Coronary artery (tissue), 2 donors: ENCODE measurements at places on chromosomes 7 and 10.

GRCh38 chr10:68095153-68095552 is 14.1 kb upstream of the MYPN start:
- DNase-seq, result no peak

DNA sequence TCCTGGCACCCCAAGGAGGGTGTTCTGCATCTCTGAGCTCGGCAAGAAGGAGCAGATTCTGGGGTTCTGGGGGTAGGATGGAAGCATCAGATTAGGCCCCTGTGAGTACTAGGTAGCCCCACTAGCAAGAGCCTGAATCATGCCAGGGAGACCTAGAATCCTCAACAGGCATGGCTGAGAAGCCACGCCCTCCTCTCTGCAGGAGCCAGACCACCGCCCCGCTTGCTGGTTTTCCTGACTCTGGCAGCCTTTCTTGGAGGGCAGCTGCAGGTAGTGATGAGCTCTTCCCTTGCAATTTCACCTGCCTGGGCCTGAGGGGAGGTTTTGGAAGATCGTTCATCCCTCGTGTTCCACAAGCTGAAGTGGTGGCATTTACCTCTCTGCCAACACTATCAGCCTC is 68.9 kb upstream of the PRLHR start:
- no peak for DNase-seq

- DNase-seq, result no peak
These were observed 2.9 kb upstream of the CD36 start for GRCh38 chr7:80635533-80635932.

GRCh38 chr7:93985101-93985500 is 19.1 kb downstream of the BET1 start:
- DNase-seq, result no peak

- DNase-seq, result no peak
These were observed 99.0 kb upstream of the FZD1 start for GRCh38 chr7:91165006-91165845.

GRCh38 chr7:91824201-91824600 is 56.3 kb downstream of the MTERF1 start:
- no peak for DNase-seq

DNA sequence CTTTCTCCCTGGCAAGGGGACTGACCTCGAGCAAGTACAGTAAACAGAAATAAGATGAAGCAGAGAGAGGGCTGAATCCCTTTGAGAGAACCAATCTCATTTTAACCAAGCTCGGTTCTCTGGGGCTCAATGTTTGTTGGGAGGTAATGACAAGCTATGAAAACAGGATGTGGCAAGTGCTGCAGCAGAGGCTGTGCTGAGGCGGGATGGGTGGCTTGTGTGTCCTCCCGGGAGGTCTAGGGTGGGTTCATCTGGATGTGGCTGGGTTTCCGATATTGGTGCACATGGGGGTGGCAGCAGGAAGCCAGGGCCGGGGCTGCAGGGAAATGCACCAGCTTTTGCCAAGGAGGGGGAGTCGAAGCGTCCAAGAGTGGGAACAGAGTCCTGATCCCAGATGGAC is 84.5 kb downstream of the AOAH start:
- no peak for DNase-seq

DNA sequence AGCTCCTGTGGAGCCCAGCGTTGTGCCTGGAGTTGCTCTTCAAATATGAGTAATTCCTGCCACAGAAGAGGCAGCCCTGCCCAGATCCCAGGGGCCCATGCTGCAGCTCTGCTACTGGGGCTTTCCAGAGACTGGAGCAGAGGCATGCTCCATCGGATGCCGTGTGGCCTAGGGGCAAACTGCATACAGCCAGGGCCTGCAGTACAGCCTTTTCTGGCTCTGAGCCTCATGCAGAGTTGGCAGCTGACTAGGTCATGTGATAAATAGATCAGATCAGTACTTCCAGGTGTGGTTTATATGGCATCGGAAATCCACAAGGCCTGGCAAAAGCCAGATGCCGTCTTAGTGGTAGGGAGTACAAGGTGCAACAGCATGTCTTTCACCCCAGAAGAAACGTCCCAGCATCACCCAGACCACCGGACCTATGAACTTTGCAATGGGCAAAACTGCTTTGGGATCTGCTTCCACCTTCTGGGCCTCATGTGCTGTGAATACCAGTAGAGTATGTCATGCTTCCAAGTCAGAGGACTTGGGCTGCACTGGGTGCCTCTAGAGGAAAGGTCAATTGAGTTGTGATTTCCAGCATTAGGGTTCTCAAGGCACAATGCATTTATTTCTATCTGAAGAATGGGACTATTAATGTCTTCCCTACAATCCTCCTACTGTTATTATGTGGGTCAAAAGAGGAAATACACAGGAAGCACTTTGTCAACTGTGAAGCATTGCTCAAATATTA is 250.7 kb upstream of the ZNF32 start:
- no peak for DNase-seq

- DNase-seq, result no peak
These were observed 97.7 kb upstream of the MEOX2 start for GRCh38 chr7:15783987-15784693.
